Activated CD4-positive, alpha-beta memory T cell treated with anti-CD3 and anti-CD28 coated beads, Interleukin-2, amount 10 ng/mL, durations not matched to agents 7 days and 5 days (primary cell): ENCODE measurements at places on chromosomes 5 and 9. TPM values are rescaled to one million over a fixed set of nuclear protein-coding genes. Genes with fewer than 3 reads are reported as not detected.
A peak's percentile ranks its signal among the peaks of the same experiment; 100 is the strongest.

DNA sequence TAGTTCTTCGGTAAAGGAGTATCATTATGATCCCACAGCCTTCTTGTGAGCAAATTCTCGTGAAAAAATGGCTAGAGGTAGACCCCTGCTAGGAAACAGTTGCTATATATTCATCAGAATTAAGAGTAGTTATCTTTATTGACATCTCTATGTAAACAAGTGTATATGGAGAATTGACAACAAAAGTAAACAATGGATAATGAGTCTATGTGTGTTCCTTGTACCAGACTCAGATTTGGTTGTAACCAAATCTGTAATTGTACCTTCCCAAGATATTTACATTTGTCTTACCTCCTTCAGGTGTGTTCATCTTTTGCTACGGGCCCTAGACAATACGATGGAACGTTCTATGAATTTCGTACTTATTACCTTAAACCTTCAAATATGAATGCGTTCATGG, 2.1 kb downstream of the NIPSNAP3B start:
- no peak overlapping the region for H3K27ac ChIP-seq
- H3K4me1 ChIP-seq: peaks cover 6% of the 10 kb centered on the region
- peaks cover 3% of the 10 kb centered on the region for H3K36me3 ChIP-seq

DNA sequence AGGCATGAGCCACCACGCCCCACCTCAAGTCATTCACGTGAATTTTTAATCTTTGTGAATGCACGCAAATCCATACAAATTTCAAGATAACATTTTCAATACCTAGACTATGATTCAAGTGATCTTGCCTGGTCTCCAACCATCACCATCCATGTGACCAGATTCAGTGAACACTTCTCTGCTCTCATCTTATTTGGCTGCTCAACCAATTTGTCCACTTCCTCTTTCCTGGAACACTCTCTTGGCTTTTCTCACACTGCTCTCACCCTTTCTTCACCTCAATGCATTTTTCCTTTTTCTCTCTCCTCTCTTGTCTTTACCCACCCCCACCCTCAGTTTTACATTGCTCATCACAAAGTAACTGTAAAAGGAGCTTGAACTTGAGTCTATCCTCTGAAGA, 354.7 kb upstream of the KIF2A start:
- H3K4me3 ChIP-seq: no peak overlapping the region
- no peaks in the 10 kb centered on the region for H3K36me3 ChIP-seq
- no peak for DNase-seq
- H3K27ac ChIP-seq: no peak overlapping the region
- H3K27me3 ChIP-seq: no peaks in the 10 kb centered on the region

DNA sequence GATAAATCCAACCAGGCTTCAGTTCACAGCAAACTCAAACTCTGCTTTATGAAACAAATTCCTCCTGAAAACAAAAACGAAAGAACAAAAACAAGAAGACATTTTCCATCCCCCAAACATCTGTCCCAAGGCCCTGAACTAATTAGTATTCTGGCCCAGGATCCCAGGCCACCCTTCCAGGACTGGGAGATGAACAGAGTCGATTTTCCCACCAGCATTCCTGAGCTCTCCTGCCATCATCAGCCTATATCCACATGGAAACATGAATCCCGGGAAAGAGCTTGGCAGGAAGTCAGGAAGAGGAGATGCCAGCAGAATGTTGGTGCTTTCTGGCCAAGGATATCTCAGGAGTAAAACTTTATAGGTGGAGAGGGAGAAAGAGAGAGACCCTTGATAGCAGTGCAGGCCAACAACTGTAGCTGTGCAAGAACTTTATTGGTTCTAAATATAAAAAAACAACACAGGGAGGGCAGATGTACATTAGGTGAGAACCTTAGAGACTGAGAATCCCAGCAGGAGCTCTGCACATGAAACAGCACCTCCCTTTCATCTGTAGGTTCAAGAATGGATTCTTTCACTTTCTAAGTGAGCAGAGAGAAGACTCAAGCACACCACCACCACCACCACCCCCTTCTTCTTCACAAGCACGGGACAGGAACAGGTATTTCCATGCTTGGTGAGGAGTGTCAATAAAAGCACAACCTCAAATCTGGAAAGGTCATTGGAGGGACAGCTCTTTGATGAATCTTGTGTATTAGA, 190.7 kb upstream of the TAS2R1 start:
- no peak overlapping the region for H3K27ac ChIP-seq
- H3K4me3 ChIP-seq: no peak overlapping the region
- no peaks in the 10 kb centered on the region for H3K36me3 ChIP-seq
- DNase-seq: no peak

DNA sequence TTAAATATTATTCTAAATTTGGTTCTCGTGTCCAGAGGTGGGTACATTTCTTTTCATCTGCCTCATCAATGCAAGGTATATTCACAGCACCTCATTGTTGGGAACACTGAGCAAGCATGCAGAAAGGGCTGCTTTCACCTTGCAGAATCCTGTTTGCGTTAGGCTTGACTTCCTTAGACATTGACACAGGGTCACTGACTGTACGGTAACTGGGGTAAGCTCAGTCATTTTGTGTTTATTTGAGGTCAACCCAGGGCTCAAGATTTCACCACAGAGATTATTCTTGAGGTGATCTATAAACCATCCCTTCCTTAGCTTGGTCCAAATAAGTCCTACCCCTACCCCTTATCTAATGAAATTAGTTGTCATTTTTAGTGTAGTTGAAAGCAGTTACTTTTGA, 1.7 kb upstream of the PTPDC1 start:
- H3K27ac ChIP-seq: no peak overlapping the region
- H3K27me3 ChIP-seq: no peaks in the 10 kb centered on the region
- H3K36me3 ChIP-seq: no peaks in the 10 kb centered on the region
- peaks cover 16% of the 10 kb centered on the region for H3K4me1 ChIP-seq
- no peak for DNase-seq
- no peak overlapping the region for H3K4me3 ChIP-seq

GRCh38 chr5:12837592-12837991, 933.3 kb upstream of the CTNND2 start:
- no peaks in the 10 kb centered on the region for H3K4me1 ChIP-seq
- DNase-seq: no peak
- no peaks in the 10 kb centered on the region for H3K36me3 ChIP-seq
- no peak overlapping the region for H3K4me3 ChIP-seq
- H3K27me3 ChIP-seq: no peaks in the 10 kb centered on the region

DNA sequence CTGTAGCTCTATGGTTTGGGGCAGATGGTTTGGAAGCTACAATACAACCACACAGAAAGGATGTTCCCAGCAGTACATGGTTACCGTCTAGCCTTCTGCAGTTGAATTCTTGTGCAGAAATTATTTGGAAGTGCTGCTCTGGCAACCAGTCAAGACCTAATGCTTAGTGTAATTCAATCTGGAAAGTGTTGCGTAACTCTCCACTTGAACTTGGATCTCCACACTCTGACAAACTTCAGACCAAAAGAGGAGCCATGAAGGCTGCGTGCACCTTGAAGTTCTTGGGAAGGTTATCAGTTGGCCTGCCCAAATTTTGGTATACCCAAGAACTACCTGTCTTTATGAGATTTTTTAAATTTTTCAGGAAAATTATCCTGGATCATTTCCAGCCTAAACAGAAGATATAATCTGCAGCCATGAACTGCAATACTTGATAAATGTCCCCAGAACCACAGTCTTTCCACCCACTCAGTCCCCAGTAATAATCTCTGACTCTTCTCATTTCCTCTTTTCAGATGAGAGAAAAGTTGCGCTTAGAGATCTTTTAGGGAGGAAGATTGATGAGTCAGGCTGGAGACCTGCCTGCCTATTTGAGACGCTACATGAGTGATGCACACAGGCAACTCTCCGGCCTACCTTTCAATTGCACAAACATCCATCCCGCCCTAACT, 159.9 kb downstream of the FANCC start:
- H3K4me1 ChIP-seq: no peaks in the 10 kb centered on the region
- DNase-seq: no peak
- H3K27ac ChIP-seq: no peak overlapping the region
- no peak overlapping the region for H3K4me3 ChIP-seq

DNA sequence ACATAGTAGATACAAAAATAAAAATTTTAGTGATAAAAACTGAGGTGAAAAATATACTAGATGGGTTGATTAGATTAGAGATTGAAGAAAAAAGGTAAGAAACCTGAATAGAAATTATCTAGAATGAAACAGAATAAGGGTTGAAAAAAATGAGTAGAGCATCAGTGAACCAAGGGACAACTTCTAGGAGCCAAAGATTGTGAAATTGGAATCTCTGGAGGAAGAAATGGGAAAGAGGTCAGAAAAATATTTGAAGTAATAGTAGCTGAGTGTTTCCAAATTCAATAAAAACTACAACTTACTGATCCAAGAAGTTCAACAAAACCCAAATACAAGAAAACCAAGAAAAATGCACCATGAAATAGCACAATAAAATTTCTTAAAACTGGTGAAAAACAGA, 116.6 kb upstream of the STARD4 start:
- H3K4me1 ChIP-seq: no peaks in the 10 kb centered on the region
- H3K36me3 ChIP-seq: no peaks in the 10 kb centered on the region
- no peaks in the 10 kb centered on the region for H3K27me3 ChIP-seq
- H3K27ac ChIP-seq: no peak overlapping the region

DNA sequence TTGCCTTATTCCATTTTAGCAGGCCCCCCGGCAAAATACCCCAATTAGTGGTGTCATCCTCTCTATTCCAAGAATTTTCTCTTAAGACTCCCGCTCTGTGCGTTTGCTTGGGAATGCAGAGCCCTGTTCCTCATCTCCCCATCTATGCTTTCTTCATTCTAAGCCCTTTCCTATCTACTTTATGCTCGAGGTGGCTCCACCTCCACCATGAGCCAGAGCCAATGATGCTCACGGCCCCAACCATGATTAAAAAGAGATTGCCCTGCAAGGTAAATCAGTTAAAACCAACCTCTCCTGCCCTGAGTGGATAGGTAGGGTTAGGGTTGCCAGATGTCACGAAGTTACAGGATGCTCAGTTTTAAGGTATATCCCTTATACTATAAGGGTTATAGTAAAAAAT, 677 bp upstream of the TXNDC15 start:
- H3K27ac ChIP-seq: peak overlapping the region; percentile 95
- peak overlapping the region; percentile 95 for H3K4me3 ChIP-seq
- H3K4me1 ChIP-seq: peaks cover 40% of the 10 kb centered on the region
- peak; percentile 21 for DNase-seq

DNA sequence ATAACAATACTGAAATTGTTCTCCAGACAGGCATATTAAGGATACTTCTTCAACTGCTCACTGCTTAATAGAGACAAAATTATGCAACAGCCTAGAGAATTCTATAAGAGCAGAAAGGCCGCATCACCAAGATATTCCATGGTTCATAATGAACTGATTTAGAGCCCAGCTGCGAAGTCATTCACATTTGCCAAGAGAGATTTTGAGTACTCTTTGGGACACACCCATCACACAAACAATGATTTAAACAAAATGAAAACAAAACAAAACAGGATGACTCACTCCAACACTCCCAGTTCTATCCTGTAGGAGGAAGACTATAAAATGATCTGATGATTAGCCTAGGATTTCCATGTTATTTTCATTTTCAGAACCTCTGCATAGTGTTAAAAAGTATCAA, 145.7 kb upstream of the GNA14 start:
- no peak overlapping the region for H3K4me3 ChIP-seq
- H3K36me3 ChIP-seq: peaks cover 17% of the 10 kb centered on the region
- H3K4me1 ChIP-seq: peaks cover 8% of the 10 kb centered on the region

DNA sequence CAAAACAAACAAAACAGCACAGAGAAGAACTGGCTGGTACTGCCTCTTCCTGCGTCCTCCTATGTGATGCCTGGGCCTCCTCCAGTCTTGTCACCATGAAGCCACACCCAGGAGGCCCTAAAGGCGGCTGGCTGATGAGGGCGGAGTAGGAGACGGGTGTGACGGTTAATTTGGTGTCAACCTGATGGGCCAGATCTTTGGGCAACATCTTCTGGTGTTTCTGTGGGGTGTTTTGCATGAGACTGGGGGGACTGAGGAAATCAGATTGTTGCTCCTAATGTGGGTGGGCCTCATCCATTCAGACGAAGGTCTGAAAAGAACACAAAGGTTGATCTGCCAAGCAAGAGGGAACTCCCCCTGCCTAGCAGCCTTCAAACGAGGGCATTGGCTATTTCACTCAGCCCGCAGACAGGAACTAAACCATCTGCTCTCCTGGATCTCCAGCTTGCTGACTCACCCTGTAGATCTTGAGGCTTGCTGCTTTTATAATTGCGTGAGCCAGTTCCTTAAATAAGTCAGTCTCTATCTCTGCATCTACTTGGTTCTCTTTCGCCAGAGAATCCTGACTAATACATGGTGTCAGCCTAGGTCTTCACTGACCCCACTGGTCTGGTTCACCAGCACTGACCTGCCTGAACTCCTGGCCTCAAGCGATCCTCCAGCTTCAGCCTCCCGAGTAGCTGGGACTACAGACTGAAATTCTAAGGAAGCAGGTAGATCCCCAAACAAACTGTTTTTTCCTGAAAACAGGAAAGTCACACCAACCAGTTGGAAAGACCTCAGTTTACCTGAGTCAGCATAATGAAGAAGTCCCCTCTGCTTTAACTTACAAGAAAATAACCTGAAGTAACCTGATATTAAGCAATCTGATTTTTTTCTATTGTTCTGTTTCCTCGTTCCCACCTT, 12.8 kb upstream of the ZFP62 start:
- DNase-seq: peak; percentile 50
- H3K27me3 ChIP-seq: peaks cover 6% of the 10 kb centered on the region
- H3K4me1 ChIP-seq: peaks cover 19% of the 10 kb centered on the region
- H3K27ac ChIP-seq: peak overlapping the region; percentile 85
- H3K36me3 ChIP-seq: no peaks in the 10 kb centered on the region
- H3K4me3 ChIP-seq: no peak overlapping the region

DNA sequence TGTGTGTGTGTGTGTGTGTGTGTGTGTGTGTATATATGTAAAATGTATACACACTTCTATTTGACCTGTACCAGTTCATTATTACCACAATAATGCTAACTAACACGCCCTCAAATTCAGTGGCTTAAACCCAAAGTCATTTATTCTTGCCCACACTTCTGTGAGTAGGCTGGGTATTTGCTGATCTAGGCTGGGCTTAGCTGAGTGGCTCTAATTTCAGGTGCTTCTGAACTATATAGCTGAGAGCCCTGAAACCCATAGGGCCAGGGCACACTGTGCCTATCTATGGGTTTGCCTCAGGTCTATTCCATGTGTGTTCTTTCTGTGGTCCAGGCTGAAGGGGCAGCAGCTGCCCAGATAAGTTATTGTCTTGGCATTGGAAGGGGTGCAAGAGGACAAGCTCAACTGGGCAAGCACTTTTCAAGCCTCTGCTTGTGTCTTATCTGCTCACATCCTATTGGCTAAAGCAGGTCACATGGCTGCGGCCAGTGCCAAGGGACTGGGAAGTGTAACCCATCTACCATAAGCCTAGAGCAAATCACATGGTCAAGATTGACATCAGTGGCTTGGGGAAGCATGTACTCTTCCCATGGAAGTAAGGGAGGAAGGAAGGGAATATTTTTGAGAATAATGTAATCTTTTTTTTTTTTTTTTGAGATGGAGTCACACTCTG, 139.9 kb downstream of the PALM2AKAP2 start:
- H3K27ac ChIP-seq: no peak overlapping the region
- peaks cover 3% of the 10 kb centered on the region for H3K36me3 ChIP-seq
- H3K4me1 ChIP-seq: peaks cover 33% of the 10 kb centered on the region
- H3K27me3 ChIP-seq: no peaks in the 10 kb centered on the region
- H3K4me3 ChIP-seq: no peak overlapping the region

GRCh38 chr5:169970339-169970738, 10.0 kb downstream of the INSYN2B start:
- no peak for DNase-seq
- peaks cover 10% of the 10 kb centered on the region for H3K36me3 ChIP-seq
- H3K27me3 ChIP-seq: no peaks in the 10 kb centered on the region
- H3K4me1 ChIP-seq: no peaks in the 10 kb centered on the region

The CCNJL gene
- not detected for total RNA-seq

The SLC23A1 gene
- total RNA-seq: 1.0 TPM

The ANKRD18A gene
- total RNA-seq: 3.1 TPM

The NMUR2 gene
- not detected for total RNA-seq

The TMEFF1 gene
- not detected for total RNA-seq

The CARTPT gene
- total RNA-seq: not detected

The ZNF658 gene
- 3.2 TPM for total RNA-seq
